ENCODE measurements at places on chromosomes 1 and 21.

DNA sequence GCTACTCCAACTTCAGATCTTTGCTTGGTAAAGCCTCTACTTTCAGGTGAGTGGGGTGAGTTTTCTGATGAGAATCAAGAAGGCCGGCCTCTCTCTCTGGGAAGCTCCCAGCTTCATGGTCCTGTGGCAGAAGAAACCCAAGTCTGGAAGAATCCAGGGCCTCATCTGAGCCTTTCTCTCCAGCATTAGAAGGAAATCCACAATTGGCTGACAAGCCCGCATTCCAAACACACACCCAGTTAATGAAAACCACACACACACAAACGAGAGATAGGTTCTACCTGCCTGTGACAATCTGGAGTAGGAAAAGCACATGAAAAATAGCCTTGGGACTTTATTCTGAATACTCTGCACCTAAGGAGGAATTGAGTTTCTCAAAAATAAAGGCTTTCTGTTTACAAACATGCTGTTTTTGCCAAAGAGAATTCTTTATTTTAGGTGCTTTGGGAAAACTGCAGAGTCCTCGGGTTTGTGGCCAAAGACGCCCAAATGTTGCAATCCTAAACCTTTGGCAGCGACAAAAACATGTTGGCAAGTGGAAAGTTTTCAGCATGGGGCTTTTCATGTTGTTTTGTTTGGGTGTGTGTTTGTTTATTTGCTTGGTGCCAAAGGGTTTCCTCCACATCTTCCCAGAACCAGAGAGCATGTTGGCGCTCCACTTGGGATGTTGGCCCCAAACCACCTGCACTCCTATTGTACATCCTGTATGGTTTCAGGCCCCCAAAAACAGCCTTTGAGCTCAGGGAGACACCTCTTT is 216.2 kb downstream of the SETD4 start:
- peak; percentile 3 for DNase-seq

DNA sequence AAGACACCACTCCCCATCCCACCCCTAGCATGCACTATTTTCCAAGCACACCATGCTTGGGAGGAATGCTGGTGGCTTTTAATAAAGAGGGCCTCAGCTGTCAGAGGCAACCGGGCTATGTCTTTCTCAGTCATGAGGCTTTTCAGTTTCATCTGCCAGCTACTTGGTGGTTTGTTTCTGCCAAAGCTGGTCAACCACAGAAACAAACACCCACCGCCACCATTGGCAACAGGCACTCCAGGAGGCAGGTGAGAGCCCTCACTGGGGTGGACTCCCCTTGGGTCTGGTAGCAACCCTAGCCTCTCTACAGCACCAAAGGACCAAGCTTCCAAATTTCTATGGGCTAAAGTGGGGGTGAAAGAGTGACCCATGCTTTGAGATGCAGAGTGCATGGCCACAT is 54.3 kb upstream of the CD1D start:
- no peak for DNase-seq

GRCh38 chr1:61808968-61809367 is 66.7 kb downstream of the PATJ start:
- no peak for DNase-seq

DNA sequence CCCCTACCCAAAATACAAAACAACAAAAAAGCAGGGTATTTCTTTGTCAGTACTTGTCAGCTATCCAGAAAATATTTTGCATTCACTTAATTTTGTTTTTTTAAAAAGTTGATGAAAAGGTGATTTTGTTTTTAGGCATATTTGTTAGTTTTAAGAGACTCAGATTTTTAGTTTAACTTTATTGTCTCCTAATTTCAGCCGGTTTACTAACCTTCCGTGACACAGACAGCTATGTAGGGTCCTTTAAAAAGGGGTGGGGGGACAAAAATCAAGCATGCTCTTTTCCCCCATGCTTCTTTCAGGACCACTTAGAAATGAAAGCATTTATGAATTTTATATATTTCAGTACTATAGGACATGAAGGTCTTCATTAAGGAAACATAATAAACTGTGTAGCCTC is 1.6 kb downstream of the PBX1 start:
- DNase-seq, result no peak

DNA sequence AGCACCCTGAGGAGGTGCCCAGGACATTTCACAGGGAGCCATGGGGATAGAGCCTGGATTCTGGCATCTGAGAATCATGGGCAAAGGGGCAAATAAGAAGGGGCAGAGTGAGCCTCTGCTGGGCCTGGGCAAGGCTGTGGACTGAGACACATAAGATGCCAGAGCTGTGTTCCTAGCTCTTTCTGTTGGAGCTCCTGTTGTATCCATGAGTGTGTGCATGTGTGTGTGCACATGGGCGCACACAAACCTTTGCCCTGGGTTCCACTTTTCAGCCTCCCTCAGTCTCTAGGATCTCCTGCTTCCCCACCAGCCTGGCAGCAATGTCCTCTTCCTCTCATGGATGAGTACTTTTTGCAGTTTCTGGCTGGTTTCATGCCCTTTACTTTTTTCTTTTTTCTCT is 44.0 kb downstream of the ATF3 start:
- DNase-seq, result no peak

DNA sequence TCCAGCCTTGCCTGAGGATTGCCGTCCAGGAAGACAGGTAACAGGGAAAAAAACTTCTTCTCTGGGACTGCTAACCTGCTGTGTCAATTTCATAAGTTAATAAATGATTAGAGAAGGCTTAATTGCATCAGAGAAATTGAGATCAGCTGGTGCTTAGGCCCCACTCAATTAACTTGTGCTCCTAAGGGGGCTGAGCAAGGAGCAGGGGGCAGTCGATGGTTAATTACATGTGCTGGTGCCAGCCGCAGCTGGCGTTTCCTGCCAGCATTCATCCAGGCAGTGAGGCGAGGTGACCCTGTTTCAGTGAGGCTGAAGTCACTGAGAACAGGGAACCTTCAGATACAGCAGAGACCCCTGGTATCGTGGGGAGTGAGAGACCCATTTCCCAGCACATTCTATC is 60.0 kb downstream of the FAM163A start:
- DNase-seq, result no peak

All from fibroblast of the conjunctiva (primary cell).